ENCODE measurements at places on chromosomes 1 and 21. TPM values are rescaled to one million over a fixed set of nuclear protein-coding genes. Genes with fewer than 3 reads are reported as not detected.

The PTPRU gene
- total RNA-seq, result 12.5 TPM

The ST6GALNAC3 gene
- total RNA-seq, result 0.11 TPM

The NPHS2 gene
- total RNA-seq, result not detected

The RSPH1 gene
- total RNA-seq, result 0.76 TPM

The OR2T29 gene
- not detected for total RNA-seq

Measured in articular chondrocyte of knee joint (primary cell).